Caudate nucleus (tissue), 63 donors: ENCODE measurements at places on chromosomes 11 and 22.

- no peak for DNase-seq
Measured at GRCh38 chr22:44597616-44598015, 99.6 kb upstream of the RTL6 start.

GRCh38 chr11:86761978-86762377 is 38.4 kb upstream of the PRSS23 start:
- no peak for DNase-seq

DNA sequence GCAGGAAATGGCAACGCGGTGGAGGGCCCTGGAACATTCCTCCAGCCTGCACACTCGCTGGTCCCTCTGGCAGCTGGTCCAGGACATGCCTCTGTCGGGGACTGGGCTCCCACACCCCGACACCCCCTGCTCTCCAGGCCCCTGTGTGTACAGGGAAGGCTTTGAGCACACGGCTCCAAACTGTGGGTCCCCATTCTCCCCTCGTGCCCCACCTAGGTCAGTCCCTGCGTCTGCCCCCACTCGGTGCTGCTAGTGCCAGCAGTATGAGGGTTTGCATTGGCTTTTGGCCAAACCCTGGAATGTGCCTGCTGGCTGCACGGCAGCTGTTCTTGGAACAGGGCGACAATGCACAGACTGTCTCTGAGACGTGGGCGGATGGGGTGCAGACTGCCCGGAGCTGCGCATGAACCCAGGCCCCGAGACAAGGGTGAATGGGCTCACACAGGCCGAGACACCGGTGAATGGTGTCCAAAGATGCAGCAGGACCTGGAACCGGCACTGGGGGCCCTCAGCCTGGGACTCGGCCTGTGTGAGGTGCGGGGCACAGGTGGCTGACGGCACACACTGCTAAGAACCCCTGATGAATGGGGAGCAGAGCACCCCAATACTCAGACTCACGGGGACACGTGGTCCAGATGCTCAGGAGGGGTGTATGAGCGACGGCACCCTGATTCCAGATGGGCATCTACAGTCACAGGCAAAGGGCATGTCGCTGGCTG is 7.5 kb upstream of the SYT8 start:
- DNase-seq, result peak; percentile 41

- no peak for DNase-seq
Measured at GRCh38 chr11:71474141-71474770, 21.3 kb downstream of the NADSYN1 start.

DNA sequence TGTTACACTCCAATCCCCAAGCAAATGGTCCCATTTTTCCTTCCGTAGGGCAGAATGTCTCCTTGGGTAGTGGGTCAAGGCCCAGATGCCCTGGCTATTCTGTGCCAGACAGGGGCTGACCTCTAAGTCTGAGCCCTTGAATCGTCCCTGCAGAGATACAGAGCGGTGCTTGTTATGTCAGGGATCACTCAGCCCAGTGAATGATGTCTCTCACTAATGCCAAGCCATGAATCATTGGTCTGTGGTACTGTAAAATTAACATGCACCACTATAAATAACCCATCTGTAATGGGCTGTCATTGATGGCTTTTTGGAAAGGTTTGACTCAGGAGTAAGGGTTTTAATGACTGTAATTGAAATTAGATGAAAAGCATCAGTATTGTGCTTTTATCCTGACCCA is 35.3 kb upstream of the KIRREL3 start:
- no peak for DNase-seq
